ENCODE measurements at places on chromosomes 5 and 9. TPM values are rescaled to one million over a fixed set of nuclear protein-coding genes. Genes with fewer than 3 reads are reported as not detected.

Gene C8G
- polyA plus RNA-seq, result 5.5 TPM

Gene DPM2
- polyA plus RNA-seq, result 27.0 TPM

Gene FBXW5
- 102 TPM for polyA plus RNA-seq

Gene LCN2
- 369 TPM for polyA plus RNA-seq

Gene HSPB3
- not detected for polyA plus RNA-seq

Gene LCNL1
- polyA plus RNA-seq, result 0.19 TPM

Gene CSF2
- polyA plus RNA-seq, result not detected

Gene DNM1
- 3.5 TPM for polyA plus RNA-seq

Gene SLC46A2
- 0.20 TPM for polyA plus RNA-seq

Gene LCN9
- not detected for polyA plus RNA-seq

Gene SLC31A2
- 8.0 TPM for polyA plus RNA-seq
